ENCODE measurements at places on chromosomes 1 and 21. TPM values are rescaled to one million over a fixed set of nuclear protein-coding genes. Genes with fewer than 3 reads are reported as not detected.

DNA sequence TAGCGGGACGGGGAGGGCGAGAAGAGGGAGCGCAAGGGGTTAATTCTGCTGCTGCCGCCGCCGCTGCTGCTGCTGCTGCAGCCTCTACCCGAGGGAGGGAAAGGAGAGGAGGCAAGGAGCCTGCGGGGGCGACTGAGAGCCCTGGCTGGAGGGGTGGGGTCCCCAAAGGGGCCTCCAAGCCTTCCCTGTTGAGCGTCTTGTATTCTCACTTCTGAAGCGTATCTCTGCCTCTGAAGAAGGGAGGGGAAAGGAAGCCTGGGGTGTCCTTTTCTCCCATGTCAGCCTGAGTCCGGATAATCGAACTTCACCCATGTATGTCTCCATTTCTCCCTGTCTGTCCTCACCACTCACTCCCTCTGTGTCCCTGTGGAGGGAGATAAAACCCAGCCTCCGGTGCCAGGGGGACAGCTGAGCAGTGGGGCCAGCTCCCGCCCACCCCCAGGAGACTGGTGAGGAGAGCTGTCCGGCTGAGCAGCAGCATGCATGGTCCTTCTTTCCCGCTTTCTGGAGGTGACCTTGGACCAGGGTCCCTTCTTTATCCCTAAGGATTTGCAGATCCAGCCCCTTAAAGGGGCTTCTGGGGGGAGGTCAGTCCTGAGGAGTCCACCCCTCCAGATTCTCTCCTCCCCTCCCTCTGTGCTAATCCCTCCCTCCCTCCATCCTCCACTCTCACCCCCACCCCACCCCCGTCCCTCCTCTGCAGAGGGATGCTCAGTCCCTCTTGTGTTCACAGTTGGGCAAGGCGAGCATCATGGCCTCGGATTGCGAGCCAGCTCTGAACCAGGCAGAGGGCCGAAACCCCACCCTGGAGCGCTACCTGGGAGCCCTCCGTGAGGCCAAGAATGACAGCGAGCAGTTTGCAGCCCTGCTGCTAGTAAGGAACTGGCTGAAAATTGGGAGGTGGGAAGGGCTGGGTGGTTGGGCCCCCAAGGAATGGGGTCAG is 1.0 kb downstream of the NCDN start:
- DNase-seq = no peak

DNA sequence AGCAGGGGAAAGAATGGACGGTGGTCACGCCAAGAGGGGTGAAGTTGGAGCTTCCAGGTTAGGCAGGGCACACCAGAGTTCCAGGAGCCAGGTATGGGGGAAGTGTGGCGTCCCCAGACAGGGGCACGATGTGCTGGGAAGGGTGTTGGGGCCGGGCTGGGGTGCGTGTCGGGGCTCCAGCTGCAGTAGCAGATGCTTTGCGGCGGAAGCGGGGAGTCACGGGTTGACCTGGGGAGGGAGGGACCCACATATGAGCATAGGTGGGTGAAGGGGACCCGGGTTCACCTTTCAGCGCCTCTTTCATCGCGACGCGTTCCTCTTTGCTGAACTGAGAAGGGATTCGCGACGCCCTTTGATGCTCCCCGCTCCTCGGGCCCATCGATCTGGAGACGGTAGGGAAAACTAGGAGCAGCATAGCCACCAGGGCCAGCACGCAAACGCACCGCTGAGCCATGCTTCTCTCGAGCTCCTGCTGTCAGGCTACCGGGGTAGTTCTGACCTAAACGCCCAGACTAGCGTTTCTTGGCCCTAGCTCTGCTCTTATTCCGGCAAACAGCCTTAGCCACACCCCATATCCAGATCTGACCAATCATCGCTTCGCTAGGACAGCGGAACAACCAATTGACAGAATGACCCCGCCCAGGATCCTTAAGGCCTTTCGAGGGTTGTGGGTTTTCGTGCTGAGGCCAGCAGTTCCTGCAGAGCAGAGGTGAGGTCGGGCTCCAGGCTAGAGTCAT is at the start of gene PM20D1:
PM20D1 (minus strand) TSS at position 514 of the 737 bp plus-strand sequence; CDS start at position 454, 60 bp downstream.
- peak; percentile 91 for DNase-seq

The PRELP gene
- 25.2 TPM for total RNA-seq

The PGLYRP4 gene
- 10.2 TPM for total RNA-seq

All from lower leg skin (tissue), 4 donors.